ENCODE measurements at places on chromosomes 1 and 21.
A peak's percentile ranks its signal among the peaks of the same experiment; 100 is the strongest.

DNA sequence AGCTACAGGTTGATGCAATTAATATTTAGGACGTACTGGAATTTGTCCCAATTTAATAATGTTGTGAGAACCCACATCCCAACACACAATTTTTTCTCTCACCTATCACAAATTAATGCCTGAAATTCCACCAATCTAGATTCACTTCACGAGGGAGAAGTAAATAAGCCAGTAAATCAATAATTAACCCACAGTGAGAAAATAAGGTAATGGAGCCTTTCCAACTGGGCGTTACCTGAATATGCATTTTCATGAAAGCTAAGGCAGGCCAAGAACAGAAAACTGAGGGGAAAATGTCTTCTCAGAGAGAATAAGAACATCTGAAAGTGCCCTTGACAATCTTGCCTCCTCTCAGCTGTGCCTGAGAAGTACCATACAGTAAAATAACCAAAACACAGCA lies 240.8 kb upstream of the NR5A2 start:
- DNase-seq: no peak

DNA sequence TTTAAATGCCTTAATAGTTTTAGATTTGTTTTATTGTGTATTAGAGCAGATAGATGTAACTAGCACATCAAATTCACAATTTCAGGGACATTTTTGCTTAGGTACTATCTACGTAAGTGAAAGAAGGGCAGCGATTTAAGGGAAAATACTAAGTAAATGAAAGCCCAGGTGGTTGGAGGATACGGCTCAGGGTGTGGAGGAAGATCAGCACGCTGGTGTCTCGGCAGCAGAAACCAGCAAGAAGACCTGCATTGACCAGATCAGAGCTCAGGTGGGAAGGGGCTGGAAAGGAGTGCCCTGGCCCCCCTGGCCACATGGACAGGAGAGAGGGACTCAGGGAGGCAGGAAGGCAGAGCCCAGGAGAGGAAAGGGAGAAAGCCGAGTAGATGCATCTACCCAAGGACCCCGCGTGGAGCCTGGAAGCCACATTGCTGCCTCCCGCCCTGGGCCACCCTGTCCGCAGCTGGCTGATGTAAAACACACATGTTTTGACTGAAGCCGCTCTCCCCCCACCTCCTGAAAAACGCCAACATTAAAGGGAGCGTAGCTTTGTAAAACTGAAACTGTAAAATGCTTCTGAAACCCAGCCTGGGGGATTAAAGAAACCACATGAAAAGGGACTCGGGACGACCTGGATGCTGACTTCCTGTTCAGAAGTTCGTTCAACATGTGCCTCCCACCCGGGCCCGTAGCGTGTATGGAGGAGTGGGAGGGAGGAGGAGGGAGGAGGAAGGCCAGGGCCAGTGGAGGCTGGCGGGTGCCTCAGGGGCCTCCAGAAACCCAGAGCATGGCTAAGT lies 72.6 kb upstream of the TARDBP start:
- no peak for DNase-seq

DNA sequence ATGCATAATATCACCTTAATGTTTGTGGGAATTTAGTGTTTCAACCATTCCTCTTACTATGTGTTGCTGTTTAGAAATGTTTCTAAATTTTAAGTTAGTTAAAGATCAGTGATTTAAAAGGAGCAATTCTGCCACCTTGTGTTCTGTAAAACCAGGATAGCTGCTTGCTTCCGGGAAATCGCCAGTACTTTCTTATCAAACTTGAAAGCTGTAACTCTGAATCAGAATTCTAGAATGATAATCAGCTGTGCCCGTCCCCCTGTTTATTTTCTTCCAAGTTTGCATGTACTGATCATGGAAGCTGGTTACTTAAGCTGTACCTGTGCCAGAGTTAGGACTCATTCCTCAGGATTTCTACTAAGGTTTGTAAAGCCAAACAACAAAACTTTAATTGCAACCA lies 656.4 kb downstream of the LTN1 start:
- DNase-seq: no peak

GRCh38 chr1:160169553-160170399 lies 18.4 kb downstream of the ATP1A4 start:
- no peak for DNase-seq

- DNase-seq: peak; percentile 26
These were observed 20.4 kb downstream of the AGRN start for GRCh38 chr1:1040004-1040991.

- DNase-seq: no peak
These were observed 47.7 kb downstream of the ETS2 start for GRCh38 chr21:38853421-38853919.

- DNase-seq: peak; percentile 8
These were observed 104.9 kb upstream of the SNX7 start for GRCh38 chr1:98556521-98557158.

DNA sequence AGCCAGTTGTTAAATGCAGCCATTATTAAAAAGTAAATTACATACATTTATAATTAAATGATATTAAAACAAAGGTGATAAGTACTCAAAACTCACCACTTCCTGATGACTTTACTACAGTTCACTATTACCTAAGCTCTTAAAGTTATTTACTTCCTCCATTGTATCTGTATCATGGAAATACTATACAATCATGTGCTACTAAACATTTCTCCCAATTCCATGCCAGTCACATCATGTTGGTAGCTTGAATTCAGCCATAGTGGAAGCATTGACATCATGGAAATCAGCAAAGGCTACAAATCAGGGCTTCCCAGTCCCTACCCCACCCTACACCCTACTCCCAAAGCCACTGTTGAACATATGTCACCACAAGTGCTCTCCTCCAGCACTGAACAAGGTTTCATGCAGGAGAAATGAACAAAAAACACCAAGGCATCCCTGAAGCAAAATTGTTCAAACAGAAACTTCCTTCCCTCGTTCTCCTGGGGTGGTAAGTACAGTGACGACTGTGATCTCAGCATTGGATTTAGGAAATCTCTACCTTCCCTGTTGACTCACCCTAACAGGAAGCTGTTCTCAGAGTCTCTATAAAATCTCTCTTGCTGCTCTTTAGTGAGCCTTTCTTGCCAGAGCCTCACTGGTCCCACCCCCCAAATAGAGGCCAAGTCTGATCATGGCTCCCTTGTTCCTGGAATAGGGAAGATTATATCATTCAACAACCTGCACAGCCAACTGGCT lies 12.7 kb downstream of the VSIG8 start:
- no peak for DNase-seq

GRCh38 chr21:44027607-44028286 lies 15.6 kb downstream of the TRAPPC10 start:
- DNase-seq: no peak

GRCh38 chr21:29737186-29737585 lies 202.6 kb downstream of the GRIK1 start:
- no peak for DNase-seq

DNA sequence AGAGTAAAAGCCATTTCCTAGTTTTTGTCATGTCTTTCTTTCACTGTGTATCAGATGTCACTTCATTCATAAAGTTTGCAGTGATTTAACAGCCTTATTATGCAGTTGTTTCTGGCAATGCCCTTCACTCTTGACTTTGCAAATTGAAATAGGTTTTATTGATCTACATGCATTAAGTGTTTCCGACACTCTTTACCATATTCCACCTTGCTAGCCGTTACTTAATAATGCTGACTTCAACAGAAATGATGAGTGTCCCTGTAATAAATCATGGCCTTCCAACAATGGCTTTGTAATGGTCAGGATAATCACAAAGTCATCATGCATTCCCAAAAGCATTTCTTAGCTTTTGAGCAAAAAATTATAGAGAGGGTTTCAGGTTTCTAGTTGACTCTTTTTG lies 236.8 kb upstream of the FMN2 start:
- no peak for DNase-seq

GRCh38 chr1:213417846-213418245 lies 366.8 kb downstream of the RPS6KC1 start:
- no peak for DNase-seq

DNA sequence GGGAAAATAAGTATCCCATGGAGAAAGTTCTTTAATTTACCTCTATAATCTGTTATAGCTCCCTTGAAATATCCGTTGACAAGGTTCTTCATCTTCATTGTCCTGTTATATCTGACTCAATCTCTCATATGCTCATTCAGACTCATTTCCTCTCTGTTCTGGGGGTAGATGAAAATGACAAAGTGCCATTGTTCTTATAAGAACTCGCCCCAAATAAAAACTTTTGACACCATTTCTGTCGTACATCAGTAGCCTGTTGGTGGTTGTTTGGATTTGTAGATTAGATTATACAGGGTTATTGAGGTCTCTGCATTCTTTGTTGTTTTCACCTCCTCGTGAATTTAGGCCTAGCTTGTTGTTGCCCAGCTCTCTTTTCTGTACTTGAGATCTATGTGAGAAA lies 55.2 kb upstream of the IPO9 start:
- no peak for DNase-seq
